ENCODE measurements at places on chromosomes 5 and 9.
A peak's percentile ranks its signal among the peaks of the same experiment; 100 is the strongest.

DNA sequence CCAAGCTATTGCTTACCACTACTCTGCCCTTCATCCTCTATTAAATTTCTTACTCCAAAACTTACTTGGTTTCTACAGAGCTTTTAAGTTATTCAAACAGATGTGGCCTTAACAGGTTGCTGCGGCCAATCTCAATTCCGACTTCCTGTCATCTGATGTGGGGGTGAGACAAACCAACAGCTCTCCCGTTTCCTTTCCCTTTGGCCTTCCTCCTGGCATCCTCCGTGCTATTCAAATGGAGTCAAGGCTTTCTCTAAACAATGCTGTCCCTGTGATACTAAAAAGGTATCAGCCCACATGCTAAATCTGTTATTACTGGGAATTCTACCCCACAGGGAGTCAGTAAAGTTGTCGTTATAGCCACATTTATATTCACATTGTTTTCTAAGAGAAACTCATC, 11.8 kb downstream of the RBM18 start:
- peak; percentile 13 for DNase-seq

DNA sequence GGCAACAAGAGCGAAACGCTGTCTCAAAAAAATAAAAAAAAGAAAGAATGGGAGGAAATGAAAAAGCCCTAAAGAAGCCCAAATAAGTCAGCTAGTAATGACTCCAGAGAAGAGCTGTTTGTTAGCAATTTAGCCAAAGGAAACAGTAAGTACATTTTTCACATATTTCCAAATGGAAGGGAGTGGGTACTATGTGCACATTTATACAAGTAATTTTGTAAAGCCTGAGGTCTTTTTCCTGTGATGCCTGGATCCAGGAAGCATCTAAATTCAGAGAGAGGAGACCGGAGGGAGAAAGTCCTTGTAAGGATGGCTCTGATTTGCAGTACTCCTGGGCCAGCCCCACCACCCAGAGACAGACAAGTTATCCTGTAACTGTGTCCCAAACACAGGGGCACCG, 14.7 kb downstream of the FBP1 start:
- no peak for DNase-seq

GRCh38 chr5:77204967-77205366, 5.5 kb upstream of the PDE8B start:
- DNase-seq: peak; percentile 33

GRCh38 chr9:10005206-10005605, 607.6 kb downstream of the PTPRD start:
- peak; percentile 18 for DNase-seq

- DNase-seq: no peak
These were observed 216.3 kb upstream of the ZNF608 start for GRCh38 chr5:124962735-124963134.

- DNase-seq: peak; percentile 93
These were observed 130.0 kb downstream of the LHFPL2 start for GRCh38 chr5:78518365-78519197.

GRCh38 chr9:29799227-29799626, 2225.9 kb upstream of the C9orf72 start:
- DNase-seq: no peak

GRCh38 chr5:173653822-173654523, 37.5 kb upstream of the BOD1 start:
- DNase-seq: no peak

- no peak for DNase-seq
These were observed 7.1 kb upstream of the CD180 start for GRCh38 chr5:67203701-67204074.

DNA sequence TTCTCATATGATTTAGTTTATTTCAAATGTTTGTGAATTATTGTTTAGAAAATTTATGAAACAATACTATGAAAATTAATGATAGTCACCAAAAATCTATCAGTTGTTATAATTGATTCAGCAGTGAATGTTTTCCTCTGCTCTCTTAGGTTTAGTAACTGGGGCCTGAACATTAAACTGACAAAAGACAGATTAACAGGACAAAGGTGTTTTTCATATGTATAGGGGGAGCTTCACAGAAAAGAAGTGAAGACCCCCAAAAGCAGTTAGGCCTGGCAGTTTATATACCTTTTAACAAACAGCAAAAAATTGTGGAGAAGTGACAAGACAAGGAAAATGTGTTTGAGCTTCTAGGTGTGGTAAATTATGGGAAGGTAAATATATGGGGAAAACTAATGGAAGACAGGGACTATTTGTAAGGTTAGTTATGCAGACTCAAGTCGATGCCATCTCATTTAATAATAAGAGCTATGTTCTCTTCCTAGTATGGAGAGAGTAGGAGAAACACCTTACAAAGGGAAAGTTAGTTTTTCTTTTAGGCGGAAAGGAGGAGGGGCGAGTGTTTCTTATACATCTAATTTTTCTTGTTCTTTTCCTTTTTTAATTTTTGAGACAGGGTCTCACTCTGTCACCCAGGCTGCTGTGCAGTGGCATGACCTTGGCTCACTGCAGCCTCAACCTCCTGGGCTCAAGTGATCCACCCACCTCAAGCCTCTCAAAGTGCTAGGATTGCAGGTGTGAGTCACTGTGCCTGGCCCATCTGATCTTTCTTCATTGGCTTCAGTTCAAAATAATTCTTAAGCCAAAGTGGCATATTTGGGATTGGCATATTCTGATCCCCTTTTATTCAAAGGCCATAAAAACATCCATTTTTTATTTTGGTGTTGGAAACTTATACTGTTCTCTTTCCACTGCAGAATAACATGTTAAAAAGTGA, 77.8 kb downstream of the C9orf153 start:
- no peak for DNase-seq

DNA sequence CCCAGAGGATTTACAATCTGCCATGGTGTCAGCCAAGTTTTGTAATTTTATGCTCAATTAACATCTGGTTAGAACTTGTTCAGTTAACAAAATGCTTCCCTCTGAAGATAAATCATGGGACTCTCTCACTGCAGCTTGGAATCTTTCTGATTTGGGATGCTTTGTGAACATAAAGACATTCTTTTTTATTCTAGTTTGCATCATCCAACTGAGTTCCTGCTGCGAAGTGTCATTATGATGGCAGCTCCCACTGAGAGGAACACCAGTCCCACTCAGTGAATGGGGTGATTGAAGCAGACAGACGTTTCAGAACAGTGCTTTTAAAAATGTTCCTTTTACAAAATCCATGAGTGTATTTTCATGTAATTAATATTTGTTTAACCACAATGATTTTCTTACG, 863.8 kb downstream of the TLE4 start:
- DNase-seq: no peak

- no peak for DNase-seq
These were observed 17.2 kb upstream of the TENT2 start for GRCh38 chr5:79595086-79595485.

- peak; percentile 10 for DNase-seq
These were observed 139.0 kb downstream of the RFX3 start for GRCh38 chr9:3386753-3387152.

- no peak for DNase-seq
These were observed 29.4 kb downstream of the WWC1 start for GRCh38 chr5:168320805-168321204.

GRCh38 chr9:127204771-127205470, 59.7 kb upstream of the GARNL3 start:
- peak; percentile 56 for DNase-seq

DNA sequence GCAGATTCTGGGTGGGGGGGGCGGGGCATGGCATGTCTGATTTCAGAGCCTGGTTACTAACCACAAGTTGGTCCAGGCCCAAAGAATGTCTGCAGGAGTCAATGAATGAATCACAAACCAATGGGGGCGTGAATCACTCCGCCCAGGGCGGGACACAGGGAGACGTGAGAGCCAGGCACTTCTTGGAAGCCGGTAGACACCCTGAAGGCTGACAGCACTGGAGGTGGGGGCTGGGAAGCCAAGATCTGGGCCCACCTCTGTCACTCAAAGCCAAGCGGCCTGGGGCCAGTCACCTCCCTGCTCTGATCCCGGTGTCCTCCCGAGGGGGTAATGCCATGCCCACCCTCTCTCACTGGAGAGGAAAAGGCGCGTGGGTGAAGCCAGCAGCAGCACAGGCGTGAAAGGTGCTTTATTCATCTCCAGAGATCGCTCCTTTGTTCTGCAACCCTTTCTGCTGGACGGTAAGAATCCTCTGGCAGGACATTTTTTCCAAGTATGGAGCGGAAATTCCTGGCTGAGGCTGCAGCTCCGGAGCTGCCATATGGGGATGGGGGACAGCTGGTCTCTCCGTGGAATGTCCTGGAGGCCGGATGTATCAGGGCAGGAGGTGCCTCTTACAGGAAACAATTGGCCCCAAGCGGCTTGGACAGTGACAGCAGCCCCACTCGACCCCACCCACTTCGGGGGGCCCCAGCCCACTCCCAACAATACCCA, 85.0 kb downstream of the STK10 start:
- DNase-seq: peak; percentile 98

- DNase-seq: no peak
These were observed 41.7 kb upstream of the ARRDC3 start for GRCh38 chr5:91424638-91425436.

DNA sequence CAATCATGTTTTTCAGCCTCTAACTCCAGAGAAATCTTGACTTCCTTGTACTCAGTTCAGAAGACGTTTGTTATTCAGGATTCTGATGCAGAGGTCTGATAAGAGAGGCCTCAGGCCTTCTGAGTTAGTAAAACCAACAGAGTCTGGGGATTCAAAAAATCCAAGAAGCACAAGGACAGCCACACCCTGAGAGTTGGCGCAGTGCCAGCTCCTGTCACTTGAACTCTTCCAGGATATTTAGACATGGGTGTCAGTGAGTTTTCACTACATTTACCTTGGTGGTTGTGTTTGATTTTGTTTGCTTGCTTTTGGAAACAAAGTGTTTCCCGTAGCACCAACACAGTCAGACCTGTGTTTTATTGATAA, 41.6 kb upstream of the PDE8B start:
- DNase-seq: peak; percentile 29

DNA sequence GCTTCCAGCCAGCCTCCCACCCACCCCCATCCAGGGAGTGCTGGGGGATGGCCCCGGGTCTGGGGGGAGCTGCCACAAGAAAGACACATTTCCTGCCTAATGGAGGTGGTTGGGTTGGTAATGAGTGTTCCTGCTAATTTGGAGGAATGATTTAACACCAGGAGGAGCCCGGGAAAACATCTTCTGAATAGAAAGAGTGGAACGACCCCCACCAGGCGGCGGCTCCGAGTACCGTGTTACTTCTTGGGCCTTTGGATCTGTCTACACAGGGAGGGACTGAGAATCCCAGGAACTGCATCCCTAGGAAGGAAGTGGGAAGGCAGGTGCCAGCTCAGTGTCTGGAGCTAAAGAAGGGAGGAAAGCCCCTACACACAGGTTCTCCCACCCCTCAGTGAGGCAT, 64.6 kb downstream of the TSPAN17 start:
- no peak for DNase-seq

DNA sequence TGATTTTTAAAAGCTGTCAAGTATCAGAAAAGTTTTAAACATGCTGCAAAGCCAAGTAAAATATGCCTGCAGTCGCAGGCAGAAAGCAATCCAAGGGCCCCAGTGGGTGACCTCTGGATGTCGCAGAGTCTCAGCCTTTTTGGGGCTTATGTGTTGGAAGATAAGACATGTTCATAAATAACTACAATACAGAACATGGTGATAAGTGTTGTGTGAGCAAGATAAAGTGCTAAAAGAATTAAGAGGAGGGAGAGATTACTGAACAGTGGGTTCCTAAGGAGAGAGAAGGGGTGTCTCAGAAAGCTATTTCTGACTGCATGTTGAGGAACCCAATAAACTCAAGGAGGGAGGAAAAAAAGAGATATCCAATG, 78.9 kb upstream of the ADRB2 start:
- DNase-seq: no peak

GRCh38 chr5:3118340-3118739, 366.9 kb upstream of the IRX2 start:
- DNase-seq: no peak

DNA sequence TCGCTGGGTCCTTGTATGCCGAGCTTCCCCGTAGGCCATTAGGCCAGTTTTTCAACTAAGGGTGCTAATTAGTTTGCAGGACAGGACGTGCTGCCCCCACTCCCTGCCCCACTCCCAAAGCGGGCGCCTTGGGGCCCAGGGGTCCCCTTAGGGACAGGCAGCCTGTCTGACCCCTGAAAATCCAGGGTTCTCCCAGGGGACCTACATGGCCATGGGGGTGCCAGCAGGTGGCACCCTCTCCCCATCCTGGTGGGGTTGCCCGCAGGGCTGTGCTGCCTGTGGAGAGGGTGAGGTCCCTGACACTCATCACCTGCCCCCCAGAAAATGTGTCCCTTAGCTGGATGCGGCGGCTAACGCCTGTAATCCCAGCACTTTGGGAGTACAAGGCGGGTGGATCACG, 8.5 kb upstream of the CCDC187 start:
- peak; percentile 61 for DNase-seq

DNA sequence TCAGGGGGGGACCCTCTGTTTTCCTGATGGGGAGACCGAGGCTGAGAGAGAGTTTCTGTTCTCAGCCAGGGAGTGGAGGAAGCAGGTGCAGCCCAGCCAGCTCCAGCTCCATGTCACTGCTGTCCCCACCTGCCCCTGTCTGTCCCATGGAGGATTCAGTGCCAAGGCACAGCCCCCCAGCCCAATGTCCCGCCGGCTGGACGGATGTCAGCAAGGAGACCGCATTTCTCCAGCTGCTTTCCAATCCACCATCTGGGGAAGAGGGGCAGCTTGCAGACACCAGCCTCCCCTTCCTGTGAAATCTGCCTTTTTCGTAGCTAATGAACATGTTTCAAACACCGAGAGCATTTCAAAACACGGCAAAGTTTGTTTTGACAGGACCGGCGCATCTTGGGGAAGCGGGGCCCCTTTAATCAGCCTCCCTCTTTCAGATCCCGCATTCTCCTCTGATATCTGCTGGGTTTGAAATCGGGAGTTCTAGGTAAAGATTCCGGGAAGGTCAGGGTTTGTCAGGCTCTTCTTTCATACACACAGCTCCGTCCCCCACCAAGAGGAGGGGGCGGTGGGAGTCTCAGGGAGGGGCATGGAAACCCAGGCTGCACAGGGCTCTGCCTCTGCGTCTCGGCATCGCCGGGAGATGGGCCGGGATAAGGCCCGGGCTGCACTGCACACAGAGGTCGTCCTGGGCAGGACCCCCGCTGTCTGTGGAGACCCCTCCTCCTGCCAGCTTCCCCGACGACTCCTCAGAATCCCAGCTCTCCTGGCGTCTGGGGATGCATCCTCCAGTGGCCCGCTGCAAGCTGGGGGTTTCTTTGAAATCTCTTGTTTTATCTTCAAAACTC, 74.8 kb downstream of the NEK6 start:
- no peak for DNase-seq

DNA sequence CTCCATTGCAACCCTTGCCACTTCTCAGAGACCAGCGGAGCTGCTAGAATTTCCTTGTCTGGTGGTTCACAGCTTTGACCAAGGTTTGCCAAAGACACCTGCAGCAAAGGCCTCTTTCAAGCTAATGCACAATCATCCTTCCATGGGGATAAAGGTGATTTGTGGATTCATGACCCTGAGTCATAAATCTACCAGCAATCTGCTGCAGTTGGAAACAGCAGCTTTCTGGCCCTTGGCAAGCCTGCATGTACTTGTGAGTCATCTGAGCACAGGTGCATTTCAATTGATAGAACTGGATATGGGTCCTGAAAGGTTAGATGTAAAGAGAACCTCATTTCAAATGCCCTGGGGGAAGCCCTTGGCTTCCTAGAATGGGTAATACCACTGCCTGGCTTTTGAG, 21.6 kb upstream of the TCF7 start:
- no peak for DNase-seq

Data from choroid plexus epithelial cell (primary cell).